ENCODE measurements at places on chromosomes 16 and 17. TPM values are rescaled to one million over a fixed set of nuclear protein-coding genes. Genes with fewer than 3 reads are reported as not detected.
A peak's percentile ranks its signal among the peaks of the same experiment; 100 is the strongest.

- no peak for DNase-seq
- no peak overlapping the region for H3K27ac ChIP-seq
- H3K4me3 ChIP-seq: no peak overlapping the region
- H3K4me1 ChIP-seq: no peaks in the 10 kb centered on the region
Observed at GRCh38 chr16:17519101-17519955, 48.6 kb upstream of the XYLT1 start.

- no peak overlapping the region for H3K27ac ChIP-seq
- no peak overlapping the region for H3K4me3 ChIP-seq
- DNase-seq: peak; percentile 40
- no peaks in the 10 kb centered on the region for H3K4me1 ChIP-seq
- no peaks in the 10 kb centered on the region for H3K27me3 ChIP-seq
Observed at GRCh38 chr17:33038740-33039139, 47.1 kb downstream of the SPACA3 start.

GRCh38 chr16:12100124-12100647 is 123.7 kb downstream of the SNX29 start:
- H3K4me1 ChIP-seq: peaks cover 10% of the 10 kb centered on the region
- no peaks in the 10 kb centered on the region for H3K27me3 ChIP-seq
- H3K36me3 ChIP-seq: no peaks in the 10 kb centered on the region
- no peak overlapping the region for H3K27ac ChIP-seq

DNA sequence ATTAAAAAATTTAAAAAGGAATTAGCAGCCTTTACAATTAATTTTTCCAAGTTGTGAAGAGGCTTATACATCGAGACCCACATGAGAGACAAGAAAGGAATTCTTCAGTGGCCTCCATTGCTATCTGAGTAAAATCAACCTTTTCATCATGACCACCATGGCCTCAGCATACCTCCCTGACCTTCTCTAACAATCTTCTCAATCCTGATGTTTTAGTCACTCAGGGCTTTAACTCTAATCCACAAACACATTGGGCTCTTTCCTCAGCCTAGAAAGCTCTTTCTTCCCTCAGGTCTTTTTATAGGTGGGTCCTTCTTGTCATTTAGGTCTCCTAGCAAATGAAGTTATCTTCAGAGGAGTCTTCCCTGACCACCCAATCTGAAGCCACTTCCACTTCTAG is 46.4 kb downstream of the SPOP start:
- peaks cover 4% of the 10 kb centered on the region for H3K4me1 ChIP-seq
- no peaks in the 10 kb centered on the region for H3K27me3 ChIP-seq
- DNase-seq: no peak
- no peak overlapping the region for H3K27ac ChIP-seq

GRCh38 chr16:14168146-14168545 is 97.0 kb downstream of the MRTFB start:
- H3K36me3 ChIP-seq: no peaks in the 10 kb centered on the region
- H3K4me1 ChIP-seq: no peaks in the 10 kb centered on the region
- H3K27me3 ChIP-seq: no peaks in the 10 kb centered on the region
- H3K4me3 ChIP-seq: no peak overlapping the region
- H3K27ac ChIP-seq: no peak overlapping the region

GRCh38 chr16:49491771-49492761 is 118.5 kb downstream of the C16orf78 start:
- peak; percentile 50 for DNase-seq
- peak overlapping the region; percentile 46 for H3K4me3 ChIP-seq
- no peaks in the 10 kb centered on the region for H3K36me3 ChIP-seq
- no peaks in the 10 kb centered on the region for H3K4me1 ChIP-seq
- no peaks in the 10 kb centered on the region for H3K27me3 ChIP-seq

The HBA2 gene
- total RNA-seq: not detected

Measured in SJCRH30 (cell line).